Muscle of leg (tissue), 16 donors: ENCODE measurements at places on chromosomes 3 and 15.

DNA sequence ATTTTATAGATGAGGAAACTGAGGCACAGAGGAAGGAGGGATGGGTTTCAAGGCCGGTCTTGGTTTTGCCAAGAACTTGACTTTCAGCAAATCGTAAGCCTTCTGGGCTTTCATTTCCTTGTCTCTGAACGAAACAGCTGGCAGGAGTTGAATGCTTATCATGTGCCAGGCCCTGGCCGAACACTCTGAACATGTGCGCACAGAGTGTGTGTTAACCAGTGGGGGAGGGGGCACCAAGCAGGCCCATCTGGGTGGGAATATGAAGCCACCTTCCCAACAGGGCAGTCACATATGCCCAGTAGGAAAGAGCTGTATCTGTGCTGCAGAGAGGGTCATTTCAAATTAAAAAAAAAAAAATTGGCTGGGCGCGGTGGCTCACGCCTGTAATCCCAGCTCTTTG, 29.3 kb downstream of the ZNF710 start:
- DNase-seq = no peak

DNA sequence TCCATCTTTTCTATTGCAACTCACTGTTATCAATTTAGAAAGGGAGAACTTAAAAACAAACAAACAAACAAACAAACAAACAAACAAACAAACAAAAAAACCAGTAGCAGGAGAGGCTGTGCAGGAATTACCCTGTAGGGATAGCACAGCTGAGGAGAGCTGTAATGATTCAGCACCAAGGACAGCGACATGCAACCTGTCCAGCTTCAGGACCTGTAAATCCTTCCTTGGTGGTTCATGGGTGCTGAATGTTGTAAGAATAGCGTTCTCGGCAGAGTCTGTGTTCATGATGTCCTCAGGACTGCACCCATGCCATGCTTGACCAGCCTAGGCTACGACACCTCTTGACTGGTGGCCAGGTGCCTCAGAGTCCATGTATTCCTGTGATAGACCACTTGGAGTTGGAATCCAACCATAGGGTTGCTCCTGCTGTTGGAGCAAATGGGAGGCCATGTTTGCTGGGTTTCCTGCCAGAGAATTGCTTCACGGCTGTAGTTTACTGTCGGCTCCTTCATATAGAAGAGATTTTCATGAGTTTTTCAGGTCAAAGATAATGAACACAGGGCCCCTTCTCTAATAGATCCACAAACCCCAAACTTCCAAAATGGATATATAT, 65.9 kb downstream of the CACNA2D3 start:
- DNase-seq = peak; percentile 85

- no peak for DNase-seq
These were observed 56.8 kb downstream of the IGSF11 start for GRCh38 chr3:118977671-118978392.

GRCh38 chr15:70339571-70340493, 242.1 kb upstream of the TLE3 start:
- peak; percentile 70 for DNase-seq

- no peak for DNase-seq
These were observed 100.9 kb upstream of the ROBO2 start for GRCh38 chr3:76938962-76939361.
